ENCODE measurements at places on chromosomes 3 and 15.

DNA sequence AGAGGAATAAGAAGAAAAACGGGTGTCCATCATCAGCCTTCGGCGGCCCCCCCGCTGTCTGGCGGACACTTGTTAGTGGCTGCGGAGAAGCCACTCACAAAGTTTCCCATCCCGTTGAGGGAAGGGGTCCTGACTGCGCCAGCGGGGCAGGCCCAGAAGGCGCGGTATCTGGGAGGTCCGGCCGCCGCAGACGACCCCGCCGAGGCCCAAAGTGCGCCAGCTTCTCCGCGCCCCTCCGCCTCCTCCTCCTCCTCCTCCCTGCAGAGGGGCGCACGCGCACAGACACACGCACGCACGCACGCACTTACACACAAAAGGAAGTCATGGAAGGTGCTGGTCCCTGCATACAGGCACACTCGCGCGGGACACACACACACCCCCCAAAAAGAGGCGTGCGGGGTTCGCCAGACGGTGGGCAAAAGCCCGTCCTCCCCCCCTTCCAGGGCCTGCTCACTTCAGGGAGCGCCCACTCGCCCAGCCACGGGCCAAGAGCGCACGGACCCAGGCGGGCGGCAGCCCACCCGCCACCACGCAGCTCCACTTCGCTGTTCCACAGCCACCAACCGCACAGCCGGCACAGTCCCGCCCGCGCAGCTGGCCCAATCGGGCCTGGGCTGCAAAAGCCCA is 18.0 kb downstream of the ZNF148 start:
- DNase-seq: peak; percentile 46

DNA sequence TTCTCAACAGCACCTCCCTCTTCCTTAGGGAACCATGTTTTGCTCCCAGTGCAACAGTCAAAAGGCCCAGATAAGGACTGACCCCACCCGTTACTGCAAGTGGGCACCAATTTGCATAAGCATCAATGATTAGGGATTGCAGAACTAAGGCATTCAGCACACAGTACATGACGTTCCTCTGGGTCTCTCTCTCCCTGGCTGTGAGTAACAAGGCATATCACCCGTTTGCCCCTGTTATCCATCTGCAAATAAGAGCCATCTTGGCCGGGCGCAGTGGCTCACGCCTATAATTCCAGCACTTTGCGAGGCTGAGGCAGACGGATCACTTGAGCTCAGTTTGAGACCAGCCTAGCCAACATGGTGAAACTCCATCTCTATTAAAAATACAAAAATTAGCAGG is 18.8 kb downstream of the MAGI1 start:
- DNase-seq: no peak

- peak; percentile 25 for DNase-seq
Measured at GRCh38 chr15:92076541-92076940, 223.0 kb downstream of the SLCO3A1 start.

GRCh38 chr3:138944929-138945708 is 1.8 kb downstream of the FOXL2 start:
- DNase-seq: no peak

DNA sequence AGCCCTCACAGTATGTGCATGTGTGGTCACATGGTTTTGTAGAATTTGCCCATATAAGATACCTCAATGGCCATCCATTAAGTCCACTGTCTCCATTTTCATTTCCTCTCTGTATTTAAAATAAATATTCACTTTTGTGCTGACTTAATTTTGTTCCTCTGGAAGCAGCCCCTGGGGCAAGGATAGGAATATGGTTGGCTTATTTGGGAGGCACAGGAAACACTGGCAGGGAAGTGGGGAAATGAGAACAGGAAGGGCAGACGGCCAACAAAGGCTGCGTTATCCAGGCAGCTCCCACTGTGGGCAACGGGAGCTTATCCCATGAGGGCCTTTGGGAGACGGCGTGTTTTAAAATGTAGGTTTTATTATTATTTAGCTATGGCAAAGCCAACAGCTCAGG is 148.6 kb downstream of the SHQ1 start:
- DNase-seq: no peak

DNA sequence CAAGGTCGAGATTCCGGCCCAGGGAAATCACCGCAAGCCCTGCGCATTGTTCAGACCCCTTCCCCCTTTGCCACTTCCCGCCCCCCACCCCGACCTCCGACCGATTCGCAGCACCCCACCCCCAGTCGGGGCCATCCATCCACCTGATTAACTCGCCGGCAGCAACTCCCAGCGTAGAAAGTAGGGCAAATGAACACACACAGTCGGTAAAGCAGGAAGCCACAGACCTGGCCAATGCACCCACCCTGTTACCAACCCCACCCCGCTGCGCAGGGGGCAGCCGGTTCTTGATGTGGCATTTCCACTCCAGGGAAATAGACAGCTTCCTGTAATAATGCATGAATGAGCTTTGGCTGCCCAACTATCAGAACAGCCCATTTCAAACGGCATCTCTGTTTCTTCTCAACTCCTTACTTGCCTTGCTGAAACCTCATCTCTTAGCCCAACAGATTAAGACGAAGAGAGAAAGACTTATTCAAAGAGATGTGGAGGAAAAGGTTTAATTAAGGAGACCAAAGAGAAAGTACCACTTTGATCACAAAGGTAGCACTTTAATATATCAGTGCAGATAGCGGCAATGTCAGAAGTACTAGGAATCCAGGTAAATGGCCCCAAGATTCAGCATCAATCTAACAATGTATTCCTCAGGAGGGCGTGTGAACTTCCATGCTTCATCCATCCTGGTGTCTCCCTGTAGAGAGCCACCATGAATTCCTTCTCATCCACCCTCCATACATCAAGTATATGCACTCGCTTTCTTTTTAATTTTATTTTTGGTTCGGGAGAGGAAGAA is 1.9 kb downstream of the TNIK start:
- no peak for DNase-seq

GRCh38 chr15:35471024-35471423 is 74.9 kb downstream of the DPH6 start:
- no peak for DNase-seq

DNA sequence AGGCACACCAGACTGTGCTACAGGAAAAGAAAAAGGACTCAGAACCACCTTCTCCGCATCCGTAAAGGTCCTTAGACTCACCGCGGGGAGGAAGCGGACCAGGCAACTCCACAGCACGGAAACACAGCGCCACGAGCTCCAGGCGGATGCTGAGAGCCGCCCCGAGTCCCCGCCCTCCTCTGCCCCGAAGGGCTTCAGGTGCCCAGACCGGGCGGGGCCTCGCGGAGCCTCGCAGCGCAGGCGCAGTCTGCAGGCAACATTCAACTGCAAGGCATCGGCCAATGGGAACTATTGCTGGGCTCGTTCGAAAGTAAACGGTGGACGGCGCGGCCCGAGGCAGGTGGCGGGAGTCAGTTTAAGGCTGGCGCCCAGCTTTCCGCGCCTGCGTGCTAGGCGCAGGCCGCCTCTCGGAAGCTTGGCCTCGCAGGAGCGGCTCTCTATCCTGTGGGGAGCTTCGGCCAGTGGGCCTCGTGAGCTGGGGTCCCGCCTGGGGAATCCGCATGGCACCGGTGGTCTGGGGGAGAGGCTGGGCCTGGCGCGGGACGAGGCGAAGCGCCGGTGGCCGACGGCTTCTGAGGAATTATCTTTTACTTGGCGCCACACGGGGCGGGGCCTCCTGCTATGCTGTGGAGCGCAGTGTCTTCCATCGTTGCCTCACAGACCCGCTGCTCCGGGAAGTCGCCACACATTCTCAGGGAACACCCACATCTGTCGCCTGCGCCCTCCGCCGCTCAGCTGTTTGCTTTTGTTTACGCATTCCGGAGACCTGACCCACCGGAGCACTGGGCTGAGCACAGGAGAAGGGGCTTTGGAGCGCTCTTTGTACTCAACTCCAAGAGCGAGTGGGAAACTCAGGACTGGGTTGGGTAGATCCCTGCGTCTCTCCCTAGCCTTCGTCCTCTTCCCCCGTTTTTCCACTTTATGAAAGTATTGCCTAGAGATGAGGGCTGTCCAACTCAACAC is at the start of gene TRIM59:
TRIM59 (minus strand) TSS at position 151 of the 963 bp plus-strand sequence. CDS start 10,603 bp downstream, outside the sequence.
- DNase-seq: peak; percentile 33

DNA sequence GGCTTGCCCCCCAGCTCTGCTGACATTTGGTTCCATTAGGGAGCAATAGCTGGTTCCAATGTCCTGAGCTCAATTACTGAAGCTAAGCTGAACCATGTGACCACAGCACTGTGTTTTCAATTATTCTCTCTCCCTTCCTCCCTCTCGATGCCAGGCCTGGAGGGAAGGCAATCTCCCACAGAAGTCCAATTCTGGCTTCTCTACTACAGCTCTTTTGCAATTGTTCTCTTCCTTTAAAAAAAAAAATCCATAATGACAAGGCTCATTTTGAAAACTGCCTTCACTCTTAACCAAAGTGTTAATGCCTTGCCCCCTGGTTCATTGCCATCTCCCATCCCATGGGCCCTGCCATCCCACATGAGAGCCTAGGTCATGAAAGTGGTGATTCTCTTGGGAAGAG is 24.8 kb downstream of the IL16 start:
- DNase-seq: no peak

DNA sequence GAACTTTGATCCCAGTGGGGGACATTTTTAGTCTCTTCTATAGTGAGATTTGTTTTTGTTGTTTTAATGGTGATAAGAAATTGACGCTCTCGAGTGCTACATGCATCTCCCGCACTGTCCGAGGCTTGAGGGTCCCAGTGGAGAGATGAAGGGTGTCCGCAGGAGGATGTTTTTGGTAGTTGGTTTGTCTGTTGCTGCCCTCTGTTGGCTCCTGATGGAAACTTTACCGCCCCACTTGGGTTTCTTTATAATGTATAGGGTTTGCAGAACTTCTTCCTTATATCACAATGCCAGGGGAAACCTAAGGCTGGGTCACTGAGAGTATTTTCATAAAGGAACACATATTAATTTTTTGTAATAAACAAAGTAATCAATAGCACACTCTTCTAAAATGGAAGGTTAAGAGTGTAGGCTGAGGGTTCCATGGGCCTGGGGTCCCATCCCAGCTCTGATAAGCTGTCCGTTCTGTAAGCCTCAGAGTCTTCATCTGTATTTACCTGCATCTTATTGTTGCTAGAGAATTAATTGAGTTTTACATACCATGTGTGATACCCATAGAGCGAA is 185.3 kb upstream of the FEZF2 start:
- no peak for DNase-seq

DNA sequence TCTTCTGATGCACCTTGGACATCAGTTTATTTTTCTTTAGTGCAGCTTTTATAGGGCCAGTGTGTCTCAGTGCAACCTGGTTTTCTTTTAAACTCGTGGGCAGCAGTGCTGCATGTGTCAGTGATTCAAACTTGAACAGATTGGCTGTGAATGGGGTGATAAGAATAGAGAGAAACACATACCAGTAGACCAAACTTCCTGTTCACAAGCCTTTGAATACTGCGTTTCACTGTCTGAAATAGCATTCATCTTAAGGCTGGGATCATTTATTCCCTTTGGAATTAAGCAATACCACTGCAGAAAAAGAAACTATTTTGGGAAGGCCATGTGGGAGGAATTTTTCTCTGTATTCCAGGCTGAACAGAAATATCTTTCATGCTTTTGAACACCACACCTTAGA is 51.7 kb downstream of the PHLDB2 start:
- DNase-seq: no peak
